ENCODE measurements at places on chromosomes 6 and 20. TPM values are rescaled to one million over a fixed set of nuclear protein-coding genes. Genes with fewer than 3 reads are reported as not detected.

The SLCO4A1 gene
- polyA plus RNA-seq, result 26.3 TPM

The NRSN1 gene
- polyA plus RNA-seq, result 1.3 TPM

The CYB5R4 gene
- 18.2 TPM for polyA plus RNA-seq

The UNC5CL gene
- polyA plus RNA-seq, result 1.2 TPM

The WFDC2 gene
- 86.6 TPM for polyA plus RNA-seq

The BPI gene
- polyA plus RNA-seq, result 0.09 TPM

The CALHM4 gene
- polyA plus RNA-seq, result not detected

The AIF1 gene
- polyA plus RNA-seq, result 61.8 TPM

The GPSM3 gene
- 56.2 TPM for polyA plus RNA-seq

The NHLRC1 gene
- polyA plus RNA-seq, result 1.2 TPM

The RSPH4A gene
- not detected for polyA plus RNA-seq

The LY6G6C gene
- 1.2 TPM for polyA plus RNA-seq

The SLC22A7 gene
- not detected for polyA plus RNA-seq

The PEDS1 gene
- polyA plus RNA-seq, result 24.2 TPM

The TBC1D22B gene
- 8.6 TPM for polyA plus RNA-seq

The WFDC8 gene
- not detected for polyA plus RNA-seq

The SOBP gene
- polyA plus RNA-seq, result 1.8 TPM

The JPH2 gene
- polyA plus RNA-seq, result 0.60 TPM

The TBX18 gene
- polyA plus RNA-seq, result 1.2 TPM

The PDE7B gene
- polyA plus RNA-seq, result 1.2 TPM

The MEP1A gene
- 43.0 TPM for polyA plus RNA-seq

The ZBTB9 gene
- polyA plus RNA-seq, result 0.60 TPM

The PGC gene
- polyA plus RNA-seq, result 9.2 TPM

The PTCHD4 gene
- polyA plus RNA-seq, result not detected

The TRAPPC3L gene
- not detected for polyA plus RNA-seq

The CLDN20 gene
- not detected for polyA plus RNA-seq

The SLC35F1 gene
- polyA plus RNA-seq, result 0.66 TPM

The HMGCLL1 gene
- not detected for polyA plus RNA-seq

The RFX6 gene
- 0.16 TPM for polyA plus RNA-seq

The NT5E gene
- 19.2 TPM for polyA plus RNA-seq

The GPR31 gene
- polyA plus RNA-seq, result not detected

The PABPC1L gene
- 4.4 TPM for polyA plus RNA-seq

The CYP39A1 gene
- 2.4 TPM for polyA plus RNA-seq

The KIAA0408 gene
- polyA plus RNA-seq, result 0.46 TPM

The ALDH8A1 gene
- polyA plus RNA-seq, result not detected

The DNPH1 gene
- polyA plus RNA-seq, result 155 TPM

The TPD52L1 gene
- 21.8 TPM for polyA plus RNA-seq

The L3MBTL1 gene
- 5.0 TPM for polyA plus RNA-seq

The GABRR2 gene
- polyA plus RNA-seq, result not detected

The FOXP4 gene
- polyA plus RNA-seq, result 19.5 TPM

The CALHM6 gene
- 9.6 TPM for polyA plus RNA-seq

The RANBP9 gene
- polyA plus RNA-seq, result 22.2 TPM

The DOK5 gene
- not detected for polyA plus RNA-seq

The DSP gene
- 42.4 TPM for polyA plus RNA-seq

The BPIFB2 gene
- not detected for polyA plus RNA-seq

The CST2 gene
- not detected for polyA plus RNA-seq

The LTA gene
- polyA plus RNA-seq, result not detected

The RBM12 gene
- polyA plus RNA-seq, result 23.1 TPM

The KCNK15 gene
- 0.28 TPM for polyA plus RNA-seq

The BTN3A1 gene
- 3.0 TPM for polyA plus RNA-seq

The ZNF512B gene
- 0.23 TPM for polyA plus RNA-seq

The KCNS1 gene
- not detected for polyA plus RNA-seq

The KCNK5 gene
- 26.9 TPM for polyA plus RNA-seq

The SLC17A3 gene
- polyA plus RNA-seq, result not detected

The PREX1 gene
- polyA plus RNA-seq, result 5.4 TPM

All from sigmoid colon (tissue), 7 donors.